ENCODE measurements at places on chromosomes 3 and 15.

GRCh38 chr3:155555479-155556060, 189.3 kb downstream of the PLCH1 start:
- DNase-seq: no peak

GRCh38 chr3:107236655-107237337, 140.4 kb upstream of the CCDC54 start:
- no peak for DNase-seq

DNA sequence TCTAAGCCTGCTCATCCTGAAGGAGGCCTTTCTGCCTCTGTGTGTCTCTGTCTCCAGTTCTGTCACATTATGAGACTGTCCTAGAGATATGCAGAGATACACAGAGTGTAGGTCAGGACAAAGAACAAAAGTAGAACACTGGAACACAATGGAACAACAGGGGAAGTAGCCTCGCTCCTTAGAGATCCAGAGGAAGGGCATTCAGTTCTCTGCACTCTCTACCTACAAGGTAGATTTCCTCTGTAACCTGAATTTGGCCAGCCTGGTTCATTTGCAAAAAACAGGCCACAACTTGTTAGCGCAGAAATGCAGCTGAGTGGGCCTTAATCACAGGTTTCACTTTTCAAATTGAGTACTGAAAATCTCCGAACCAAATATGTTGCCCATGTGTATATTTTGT, 19.4 kb downstream of the NEK10 start:
- no peak for DNase-seq

DNA sequence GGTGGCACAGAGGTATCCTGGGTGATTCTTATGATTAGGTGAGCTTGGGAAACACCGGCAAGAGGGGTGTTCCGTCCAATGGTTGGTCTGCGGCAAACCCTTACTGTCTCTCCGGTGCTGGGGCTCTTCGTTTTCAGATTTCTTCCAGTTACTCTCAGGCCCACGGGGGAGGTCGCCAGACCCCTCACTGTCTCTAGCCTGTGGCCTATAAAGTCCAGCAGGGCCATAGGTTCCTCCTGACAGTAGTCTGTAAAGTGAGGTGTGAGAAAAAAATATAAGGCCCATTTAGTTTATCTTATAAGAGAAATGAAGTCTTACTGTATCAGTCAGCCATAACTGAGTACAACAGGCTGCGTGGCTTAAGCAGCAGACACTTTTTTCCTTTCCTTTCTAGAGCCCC, 1.4 kb downstream of the ESYT3 start:
- DNase-seq: no peak

GRCh38 chr3:138850151-138850550, 15.4 kb upstream of the PIK3CB start:
- no peak for DNase-seq

GRCh38 chr15:42274702-42274989, 1.4 kb upstream of the TMEM87A start:
- DNase-seq: no peak

DNA sequence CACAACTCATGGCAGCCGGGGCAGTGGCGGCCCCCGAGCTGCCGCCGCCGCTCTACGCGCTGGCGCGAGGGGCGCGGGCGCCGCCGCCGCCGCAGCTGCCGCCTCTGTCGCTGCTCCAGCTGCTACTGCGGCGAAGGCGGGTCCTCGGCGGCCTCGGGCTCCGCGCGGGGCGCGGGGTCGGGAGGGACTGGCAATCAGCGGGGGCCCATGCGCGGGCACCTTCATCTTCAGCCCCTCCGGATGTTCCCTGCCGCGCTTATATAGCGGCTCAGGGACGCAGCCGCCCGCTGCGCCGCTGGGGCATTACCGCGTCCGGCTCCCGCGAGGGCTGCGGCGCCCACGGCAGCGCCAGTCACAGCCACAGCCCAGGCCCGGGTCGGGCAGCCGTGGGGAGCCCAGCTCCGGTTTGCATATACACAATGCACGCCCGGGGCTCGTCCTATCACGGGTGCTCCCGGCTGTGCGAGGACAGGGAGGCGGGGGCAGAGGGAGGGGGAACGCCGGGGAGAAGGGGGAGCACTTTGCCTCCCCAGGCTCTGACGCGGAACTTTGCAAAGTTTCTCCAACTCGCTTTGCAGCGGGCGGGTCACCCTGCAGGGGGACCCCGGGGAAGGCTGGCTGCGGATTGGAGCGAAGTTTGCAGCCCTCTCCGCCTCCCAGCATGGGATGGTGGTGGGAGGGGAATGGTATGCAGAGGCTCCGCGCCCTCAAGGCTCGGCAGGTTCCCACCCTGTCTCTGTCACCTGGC, at the start of gene VGLL3:
VGLL3 (minus strand) TSS at position 416 of the 748 bp plus-strand sequence; CDS start at position 10, 406 bp downstream.
- no peak for DNase-seq

- no peak for DNase-seq
Observed at GRCh38 chr3:190362258-190362657, 25.7 kb upstream of the CLDN16 start.

DNA sequence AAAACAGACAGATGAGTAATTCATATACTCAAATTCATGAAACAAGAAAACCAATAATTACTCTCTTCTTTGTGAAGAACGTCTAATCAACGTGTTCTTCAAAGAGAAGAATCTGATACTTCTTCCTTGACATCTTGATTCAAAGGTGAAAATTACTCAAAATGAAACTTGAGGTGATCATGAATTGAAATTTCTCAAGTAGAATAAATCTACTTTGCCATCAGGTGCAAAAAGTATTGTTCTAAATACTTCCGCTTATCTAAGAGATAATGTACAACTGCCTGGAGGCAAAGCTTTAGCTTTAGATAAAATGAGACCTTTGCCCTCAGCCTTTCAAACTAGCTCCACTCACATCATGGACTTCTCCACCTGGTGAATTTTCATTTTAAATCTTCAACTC, 13.9 kb upstream of the XXYLT1 start:
- no peak for DNase-seq

GRCh38 chr3:152611905-152612304, 223.0 kb upstream of the P2RY1 start:
- no peak for DNase-seq

- no peak for DNase-seq
Observed at GRCh38 chr3:169147238-169148008, 516.1 kb downstream of the MECOM start.

DNA sequence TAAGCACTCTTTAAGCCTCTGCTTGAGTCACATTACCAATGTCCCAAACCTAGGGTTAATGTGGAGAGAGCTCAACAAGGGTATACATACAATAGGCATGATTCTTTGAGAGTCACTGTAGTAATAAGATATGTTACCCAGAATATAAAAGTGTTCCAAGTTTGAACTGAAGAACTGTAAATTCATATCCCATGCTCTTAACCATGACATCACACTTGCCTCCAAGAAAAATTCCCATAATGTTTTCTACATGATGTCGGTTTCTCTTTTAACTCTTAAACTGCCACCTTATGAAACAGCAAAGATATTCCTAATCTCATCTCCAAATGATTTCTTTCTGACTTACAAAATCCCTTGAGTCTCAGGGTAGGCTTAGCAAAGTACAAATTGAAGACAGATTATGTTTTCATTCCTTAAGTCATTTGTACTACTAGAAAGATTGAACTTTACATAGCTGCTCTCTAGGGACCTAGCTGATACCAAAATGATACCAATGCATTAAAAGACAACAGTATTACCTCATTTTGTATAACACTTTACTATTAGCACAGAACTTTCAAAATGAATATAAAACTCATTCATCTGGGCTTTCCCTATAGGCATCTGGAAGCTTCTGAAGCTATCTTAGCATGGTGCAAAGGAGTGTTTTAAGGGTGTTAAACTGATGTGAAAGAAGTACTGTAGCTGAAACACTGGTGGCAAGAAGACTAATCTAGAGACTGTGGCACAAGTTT, 127.1 kb downstream of the KCNMB2 start:
- DNase-seq: no peak

GRCh38 chr3:179672918-179673317, 20.1 kb downstream of the USP13 start:
- DNase-seq: no peak

GRCh38 chr3:37181756-37182155, 7.4 kb upstream of the LRRFIP2 start:
- DNase-seq: no peak

GRCh38 chr3:42802876-42803413, 1.3 kb downstream of the HIGD1A start:
- no peak for DNase-seq

DNA sequence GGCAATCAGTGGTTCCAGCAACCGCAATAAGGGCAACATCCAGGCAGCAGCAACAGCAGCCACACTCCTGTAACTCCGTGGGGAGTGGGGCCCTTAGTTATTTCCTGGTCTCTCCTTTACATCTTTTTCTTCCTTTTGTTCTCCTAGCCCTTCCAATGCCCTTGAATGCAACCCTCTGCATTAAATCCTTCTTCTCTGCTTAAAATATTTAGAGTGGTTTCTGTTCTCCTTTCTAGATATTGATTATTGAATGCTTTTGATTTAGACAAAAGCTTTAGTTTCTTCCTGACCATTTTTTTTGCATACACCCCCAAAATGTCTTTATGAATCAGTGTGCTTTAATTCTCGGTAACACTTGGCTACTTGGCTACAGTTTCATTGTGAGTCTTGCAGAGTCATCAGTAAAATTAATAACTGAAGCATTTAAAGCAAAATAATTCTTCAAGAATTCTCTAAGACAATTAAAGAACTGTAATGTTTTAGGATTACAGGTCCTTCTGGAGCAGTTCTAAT, 586.1 kb downstream of the MECOM start:
- DNase-seq: no peak

DNA sequence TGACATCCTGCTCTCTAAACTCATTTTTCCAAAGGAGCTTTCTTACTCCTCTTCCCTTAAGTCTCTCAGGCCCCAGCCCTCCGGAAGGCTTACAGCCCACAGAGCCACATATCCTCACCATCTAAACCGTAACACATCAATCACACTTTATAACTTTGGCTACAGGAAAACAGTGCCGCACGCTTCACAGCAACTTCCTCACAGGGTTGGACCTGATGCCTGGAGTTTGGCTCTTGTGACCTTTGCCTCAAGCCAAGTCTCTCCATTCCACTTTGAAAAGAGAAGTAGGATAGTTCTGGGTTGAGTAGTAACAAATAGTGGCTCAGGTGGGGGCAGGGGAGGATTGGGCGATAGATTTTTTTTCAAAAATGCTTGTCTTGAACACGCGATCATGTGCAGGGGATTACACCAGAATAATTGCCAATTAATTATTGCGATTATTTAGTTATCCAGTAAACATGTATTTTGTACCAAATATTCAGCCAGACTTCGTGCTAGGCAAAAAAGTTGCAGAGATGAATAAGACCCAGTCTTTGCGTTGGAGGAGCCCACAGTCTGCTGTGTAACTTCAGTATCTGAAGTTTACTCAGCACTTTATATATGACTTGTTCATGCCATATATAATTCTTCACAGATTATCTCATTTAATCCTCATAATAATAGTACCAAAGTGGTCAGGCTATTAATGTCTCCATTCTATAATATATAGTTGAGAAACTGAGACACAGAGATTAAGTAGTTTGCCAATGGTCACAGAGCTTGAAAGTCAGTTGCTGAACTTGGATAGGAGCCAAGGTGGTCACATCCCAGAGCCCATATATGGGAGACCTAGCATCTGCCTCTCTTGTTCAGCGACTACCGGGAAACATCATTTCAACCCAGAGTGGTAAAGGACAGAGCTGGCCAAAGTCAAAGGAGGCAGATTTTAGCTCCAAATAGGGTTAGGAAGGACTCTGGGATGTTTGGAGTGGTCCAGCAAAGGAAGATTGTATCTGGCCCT, 2.4 kb upstream of the ETV5 start:
- DNase-seq: no peak

DNA sequence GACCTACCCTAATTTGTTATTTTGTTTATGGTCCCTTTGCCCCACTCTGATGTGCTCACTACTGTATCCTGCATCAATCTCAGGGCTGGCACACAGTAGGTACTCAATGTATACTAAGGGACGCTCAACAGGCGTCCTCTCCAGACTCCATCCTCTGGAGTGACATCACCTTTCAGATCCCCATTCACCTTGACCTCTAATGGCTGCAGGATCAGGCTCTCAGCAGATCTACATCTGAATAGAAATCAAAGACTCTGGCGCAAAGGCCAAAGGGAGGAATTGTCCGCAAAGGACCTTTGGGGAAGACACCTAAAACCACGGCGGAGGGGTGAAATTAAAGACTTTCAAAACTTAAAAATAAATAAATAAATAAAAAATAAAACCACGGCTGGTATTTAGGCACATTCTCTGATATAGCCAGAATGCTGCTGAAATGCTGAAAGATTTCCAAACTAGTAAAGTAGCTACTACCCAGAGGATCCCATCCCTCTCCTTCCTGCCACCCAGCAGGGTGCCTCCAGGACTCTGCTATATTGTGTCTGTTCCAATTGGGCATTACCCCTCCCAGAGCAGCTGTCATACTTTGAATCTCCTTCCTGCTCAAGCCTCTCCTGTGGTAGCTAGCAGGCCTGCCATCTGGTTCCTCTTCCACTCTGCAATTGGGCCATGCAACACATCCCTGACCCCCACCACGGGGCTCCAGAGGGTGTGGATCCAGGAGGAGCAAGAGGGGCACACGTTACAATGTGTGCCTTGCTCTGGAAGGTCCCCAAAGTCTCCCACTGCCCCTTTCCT, 6.1 kb downstream of the SHF start:
- no peak for DNase-seq

GRCh38 chr15:45794304-45794703, 159.5 kb downstream of the SQOR start:
- DNase-seq: no peak

DNA sequence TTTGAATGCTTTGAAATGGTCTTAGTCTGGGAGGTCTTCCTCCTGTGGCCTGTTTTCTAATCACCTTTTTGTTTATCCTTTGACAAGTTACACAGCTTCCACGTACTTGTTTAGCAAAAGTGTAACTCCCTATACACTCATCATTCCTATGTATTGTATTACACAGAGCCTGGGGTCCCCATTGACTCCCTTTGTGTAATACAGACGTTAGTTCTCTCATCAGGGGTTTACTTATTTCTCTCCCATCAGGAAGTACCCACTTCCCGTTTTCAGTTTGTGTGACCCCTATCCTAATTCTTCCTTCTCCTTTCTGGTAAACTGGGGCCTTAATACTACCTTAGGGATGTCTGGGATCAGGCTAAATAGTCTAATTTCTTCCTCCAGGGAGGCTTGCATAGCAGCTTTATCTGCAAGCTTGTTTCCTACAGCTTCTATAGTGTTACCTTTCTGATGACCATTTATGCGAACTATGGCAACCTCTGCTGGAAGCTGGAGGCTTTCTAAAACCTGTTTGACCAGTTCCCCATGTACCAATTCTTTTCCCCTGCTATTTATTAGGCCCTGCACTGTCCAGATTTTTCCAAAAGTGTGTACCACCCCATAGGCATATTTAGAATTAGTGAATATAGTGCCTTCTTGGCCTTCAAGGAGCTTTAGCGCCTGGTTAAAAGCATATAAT, 22.4 kb downstream of the ARL8B start:
- no peak for DNase-seq

GRCh38 chr3:129614927-129615363, 8.5 kb upstream of the PLXND1 start:
- DNase-seq: no peak

DNA sequence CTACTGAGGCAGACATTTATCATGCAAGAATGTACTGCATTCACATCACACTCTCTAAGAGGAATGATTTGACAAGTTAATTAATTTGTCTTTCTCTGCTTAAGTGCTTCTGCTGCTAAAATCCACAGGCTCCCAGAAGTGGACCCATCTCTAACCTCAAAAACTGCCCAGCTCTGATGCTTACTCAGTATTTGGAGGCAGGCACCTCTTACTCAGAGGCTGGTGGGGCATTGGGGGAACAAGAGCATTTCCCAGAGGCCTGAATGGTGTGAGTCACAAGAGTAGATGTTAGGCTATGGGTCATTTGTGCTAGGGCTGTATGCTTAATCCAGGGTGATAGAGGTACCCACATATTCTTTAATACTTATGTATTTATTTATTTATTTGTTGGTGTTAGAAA, 34.4 kb upstream of the HCN4 start:
- no peak for DNase-seq

Measured in stimulated activated CD8-positive, alpha-beta memory T cell treated with anti-CD3 and anti-CD28 coated beads, Interleukin-4, amount 100 ng/mL, for 4 hours (primary cell).